HCEC 1CT (cell line): ENCODE measurements at places on chromosomes 4 and X.

DNA sequence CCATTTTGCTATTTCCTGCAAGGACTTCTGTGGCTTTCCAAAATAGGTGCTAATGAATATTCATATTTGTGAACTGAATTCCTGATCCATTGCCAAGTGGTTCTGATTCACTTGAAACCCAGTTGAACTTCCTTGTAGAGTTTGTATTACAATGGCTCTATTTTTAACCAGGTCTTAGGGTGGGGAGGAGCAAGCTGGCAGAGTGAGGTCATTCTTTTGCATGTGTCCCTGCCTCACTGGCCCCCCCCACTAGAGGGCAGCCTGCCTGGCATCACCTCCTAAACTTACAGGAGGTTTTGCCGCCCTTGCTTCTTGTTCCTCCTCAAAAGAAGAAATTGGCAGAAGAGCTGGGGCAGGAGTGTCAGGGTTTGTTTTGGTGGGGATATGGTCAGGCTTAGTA lies 10.5 kb downstream of the PTTG2 start:
- DNase-seq, result peak; percentile 47

DNA sequence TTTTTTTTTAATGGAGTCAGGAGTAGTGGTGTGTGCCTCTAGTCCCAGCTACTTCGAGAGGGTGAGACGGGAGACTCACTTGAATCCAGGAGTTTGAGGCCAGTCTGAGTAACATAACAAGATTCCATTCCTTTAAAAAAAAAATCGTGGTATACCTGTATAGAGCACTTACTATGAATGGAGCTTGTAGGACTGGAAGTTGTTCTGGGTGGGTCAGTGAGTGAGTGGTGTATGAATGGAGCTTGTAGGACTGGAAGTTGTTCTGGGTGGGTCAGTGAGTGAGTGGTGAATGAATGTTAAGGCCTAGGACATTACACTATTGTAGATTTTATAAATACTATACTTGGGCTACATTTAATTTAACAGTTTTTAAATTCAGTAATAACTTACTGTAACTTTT lies 2.9 kb upstream of the SLC10A7 start:
- DNase-seq, result no peak

- DNase-seq, result no peak
Measured at GRCh38 chr4:95289028-95289634, 259.6 kb downstream of the UNC5C start.

- DNase-seq, result peak; percentile 46
Measured at GRCh38 chr4:80266902-80267380, 477 bp downstream of the FGF5 start.

GRCh38 chrX:78199851-78200250 lies 60.4 kb upstream of the TAF9B start:
- DNase-seq, result peak; percentile 4
